Nephron progenitor cell (in vitro differentiated cells): ENCODE measurements at places on chromosomes 3 and 15.

DNA sequence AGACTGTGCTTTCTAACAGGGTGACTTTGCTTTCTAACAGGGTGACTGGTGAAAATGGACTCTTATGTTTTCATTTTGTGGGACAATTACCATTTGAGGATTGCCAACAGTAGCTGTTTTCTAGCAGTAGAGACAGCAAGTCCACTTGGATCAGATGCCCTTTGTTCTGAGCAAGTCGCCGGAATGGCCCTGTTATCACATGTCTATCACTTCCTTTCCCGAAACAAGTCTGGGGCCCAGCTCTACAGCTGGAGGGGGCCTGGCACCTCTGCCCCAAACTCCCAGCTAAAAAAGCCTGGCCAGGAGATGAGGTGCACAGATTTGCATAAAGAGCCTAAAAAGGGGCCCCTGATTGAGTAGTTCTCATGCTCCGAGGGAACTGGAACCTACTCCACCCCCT, 44.6 kb downstream of the THBS1 start:
- DNase-seq, result no peak

DNA sequence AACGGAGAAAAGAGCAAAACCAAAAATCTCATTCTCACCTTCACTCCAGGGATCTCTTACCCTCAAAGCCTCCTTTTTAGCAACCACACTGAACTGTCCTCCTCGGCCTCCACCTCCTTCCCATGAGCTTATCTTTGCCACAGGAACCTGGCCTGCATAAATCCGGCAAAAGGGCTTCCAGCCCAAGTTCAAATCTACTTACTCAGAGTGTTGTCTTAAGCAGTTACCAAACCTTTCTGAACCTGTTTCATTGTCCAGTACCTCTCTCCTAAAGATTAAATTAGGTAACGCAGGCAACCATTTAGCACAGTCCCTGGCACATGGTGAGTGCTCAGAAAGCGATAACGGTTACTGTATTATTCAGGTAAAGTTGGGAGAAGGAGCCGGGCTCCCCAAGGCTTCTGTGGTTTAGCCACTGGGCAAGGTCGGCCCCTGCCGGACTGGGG, 777 bp downstream of the CIB1 start:
- DNase-seq, result no peak

GRCh38 chr3:66499881-66500575, 794 bp downstream of the LRIG1 start:
- DNase-seq, result peak; percentile 71

GRCh38 chr15:39409876-39410530, 170.9 kb upstream of the THBS1 start:
- DNase-seq, result no peak

- no peak for DNase-seq
Observed at GRCh38 chr15:60421544-60421943, 23.8 kb upstream of the ANXA2 start.

DNA sequence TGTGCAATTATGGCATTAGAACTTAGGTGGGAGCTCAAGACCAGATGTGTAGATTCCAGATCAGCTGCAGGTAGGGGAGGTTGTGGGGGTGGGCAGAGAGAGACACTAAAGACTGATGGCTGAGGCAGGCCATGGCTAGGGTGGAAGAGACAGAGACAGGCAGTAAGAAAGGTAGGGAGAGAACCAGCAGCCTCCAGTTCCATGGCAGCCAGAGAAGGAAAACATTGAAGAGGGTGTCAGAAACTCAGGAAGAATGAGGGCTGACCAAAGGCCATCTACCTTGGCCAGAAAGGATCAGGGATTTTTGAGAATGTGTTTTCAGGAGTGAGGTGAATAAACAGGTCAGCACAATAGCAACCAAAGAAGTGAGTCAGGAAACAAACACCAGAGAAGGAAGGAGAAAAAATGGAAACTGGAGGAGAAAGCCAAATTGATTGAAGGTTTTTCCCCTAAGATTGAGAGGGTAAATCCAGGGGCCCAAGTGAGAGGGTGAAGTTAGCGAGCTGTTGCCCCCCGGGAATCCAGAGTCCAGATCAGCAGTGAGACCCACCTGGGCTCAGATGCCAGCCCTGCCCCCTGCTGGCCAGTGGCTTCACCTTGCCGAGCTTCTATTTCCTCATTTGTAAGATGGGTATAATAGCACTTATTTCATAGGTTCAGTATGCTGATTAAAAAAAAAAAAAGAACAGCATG, 41.0 kb downstream of the ABHD2 start:
- DNase-seq, result peak; percentile 70

DNA sequence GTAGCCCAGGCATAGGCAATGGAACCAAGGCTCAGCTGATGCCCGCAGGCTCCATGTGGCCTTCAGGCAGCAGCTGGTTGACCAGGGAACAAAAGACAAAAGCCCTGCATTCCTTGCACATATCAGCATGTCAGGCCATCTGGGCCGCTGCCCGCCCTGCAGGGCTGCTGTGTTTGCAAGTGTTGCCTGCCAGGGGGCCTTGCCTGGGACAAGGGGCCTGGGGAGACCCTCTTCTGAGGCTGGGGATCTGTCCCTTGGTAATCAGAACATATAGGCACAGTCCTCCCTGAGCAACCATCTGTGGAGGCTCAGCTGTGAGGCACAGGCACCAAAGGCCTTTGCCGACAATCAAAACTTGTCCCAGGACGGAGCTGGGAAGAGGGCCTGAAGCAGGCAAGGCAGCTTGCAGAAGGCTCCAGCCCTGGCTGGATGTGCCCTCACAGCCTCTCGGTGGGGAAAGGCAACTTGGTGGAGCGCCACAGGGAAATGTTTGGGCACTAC, 138.2 kb downstream of the TPRA1 start:
- DNase-seq, result no peak

- DNase-seq, result no peak
Observed at GRCh38 chr3:179174316-179174715, 26.2 kb downstream of the PIK3CA start.

DNA sequence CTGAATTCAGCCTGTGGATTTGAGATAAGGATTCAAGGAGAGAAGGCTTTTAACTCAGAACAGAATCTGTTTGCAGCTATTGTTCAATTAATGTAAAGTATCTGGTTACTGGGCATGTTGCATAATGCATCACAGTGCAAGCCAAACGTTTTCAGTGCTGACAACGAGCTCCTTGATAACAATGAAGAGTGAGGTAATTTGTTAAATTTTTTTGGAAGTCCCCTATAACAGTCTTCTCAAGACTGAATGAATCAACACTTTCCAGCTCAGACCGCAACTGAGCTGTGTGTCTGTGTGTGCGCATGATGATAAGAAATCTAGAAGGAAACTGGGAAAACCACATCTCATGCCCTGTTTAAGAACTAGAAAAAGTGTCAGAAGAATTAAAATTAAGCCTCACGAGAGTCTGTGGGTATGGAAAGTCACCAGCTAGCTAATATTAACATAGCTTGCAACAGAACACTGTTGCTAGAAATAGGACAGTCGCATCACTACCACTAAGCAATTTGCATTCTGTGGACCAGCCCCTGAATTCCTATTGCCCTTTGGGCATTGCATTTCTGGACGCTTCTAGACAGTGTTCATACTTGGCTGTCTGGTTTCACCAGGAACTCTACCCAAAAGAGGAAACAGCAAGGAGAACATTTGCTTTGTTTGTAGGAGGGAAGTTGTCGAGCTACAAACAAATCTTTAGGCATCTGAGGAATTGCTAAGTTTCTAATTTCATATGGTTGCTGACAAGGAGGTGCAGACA, 43.7 kb upstream of the ATP2C1 start:
- no peak for DNase-seq

- peak; percentile 30 for DNase-seq
Observed at GRCh38 chr15:29451201-29451781, 181.7 kb upstream of the NSMCE3 start.

- no peak for DNase-seq
Observed at GRCh38 chr3:175105066-175105465, 245.9 kb downstream of the NAALADL2 start.

DNA sequence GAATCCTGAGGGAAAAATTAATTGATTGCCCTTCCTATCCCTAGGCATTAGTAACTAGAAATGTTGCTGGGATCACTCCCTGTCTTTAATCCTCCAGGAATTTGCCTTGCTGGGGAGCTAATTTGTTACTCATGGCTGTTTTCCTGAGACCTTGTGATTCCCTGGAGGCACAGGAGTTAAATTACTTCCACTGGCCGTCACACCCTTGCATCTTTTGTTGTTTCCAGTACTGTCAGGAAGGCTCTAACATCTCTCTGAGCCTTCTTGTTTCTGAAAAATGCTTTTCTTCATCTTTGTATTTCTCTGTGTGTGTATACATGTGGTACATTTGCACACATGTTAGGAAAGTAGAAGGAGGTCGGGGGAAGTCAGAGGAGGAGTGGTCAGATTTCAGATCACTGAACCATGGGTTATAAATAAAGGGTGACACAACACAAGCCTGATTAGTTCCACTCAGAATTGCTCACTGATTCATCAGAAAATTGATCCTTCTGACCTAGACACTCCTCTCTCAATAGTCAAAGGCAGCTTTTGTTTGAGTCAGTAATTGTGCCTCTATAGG, 23.5 kb upstream of the LRRFIP2 start:
- peak; percentile 14 for DNase-seq

DNA sequence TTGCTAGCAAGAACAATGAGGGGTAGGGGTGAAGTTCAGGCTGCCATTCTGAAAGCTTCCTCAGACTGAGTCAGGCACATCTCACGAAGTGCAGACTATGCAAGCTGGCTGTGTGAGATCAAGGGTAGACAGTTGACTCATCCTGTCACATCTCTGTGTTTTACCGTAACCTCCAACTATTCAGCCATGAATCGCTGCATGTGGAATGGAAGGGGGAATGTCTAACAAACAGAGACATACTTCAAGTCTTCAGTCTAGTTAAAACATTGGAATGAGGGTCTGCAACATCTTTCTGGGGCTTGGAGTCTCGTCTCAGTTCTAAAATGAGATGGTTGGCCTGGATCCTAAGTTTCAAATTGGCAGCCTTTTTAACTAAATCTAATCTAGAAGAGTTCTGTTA, 25.9 kb downstream of the AGTR1 start:
- DNase-seq, result no peak

DNA sequence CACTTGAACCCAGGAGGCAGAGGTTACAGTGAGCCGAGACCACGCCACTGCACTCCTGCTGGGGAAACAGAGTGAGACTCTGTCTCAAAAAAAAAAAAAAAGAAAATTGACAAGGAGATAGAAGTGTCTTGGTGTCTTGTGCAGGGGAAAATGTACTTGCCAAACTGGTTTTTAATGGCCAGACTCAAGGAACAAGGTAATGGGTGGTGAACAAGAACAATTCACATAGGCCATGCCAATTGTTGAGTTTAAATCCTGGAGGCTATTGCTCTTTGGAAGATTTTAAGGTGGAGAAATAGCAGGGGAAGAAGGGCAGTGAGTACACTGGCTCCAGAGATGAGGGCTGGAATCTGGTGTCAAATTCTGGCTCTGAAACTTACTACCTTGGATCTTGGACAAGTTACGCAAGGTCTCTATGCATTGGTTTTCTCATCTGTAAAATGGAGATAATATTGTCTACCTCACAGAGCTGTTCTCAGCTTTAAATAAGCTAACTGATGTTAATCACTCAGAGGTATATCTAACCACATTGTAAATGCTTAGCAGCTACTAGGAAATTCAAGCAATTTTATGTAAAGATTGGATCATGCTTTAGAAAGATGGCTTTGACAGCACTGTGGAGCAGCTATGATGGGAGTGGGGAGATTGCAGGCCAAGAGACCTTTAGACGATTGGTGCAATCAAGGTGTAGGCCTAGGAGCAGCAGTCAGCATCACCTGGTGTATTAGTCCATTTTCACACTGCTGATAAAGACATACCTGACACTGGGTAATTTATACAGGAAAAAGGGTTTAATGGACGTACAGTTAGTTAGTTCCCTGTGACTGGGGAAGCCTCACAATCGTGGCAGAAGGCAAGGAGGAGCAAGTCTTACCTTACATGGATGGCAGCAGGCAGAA, 78.3 kb downstream of the B3GALNT1 start:
- DNase-seq, result no peak

GRCh38 chr3:69751074-69751476, 11.8 kb downstream of the MITF start:
- no peak for DNase-seq

DNA sequence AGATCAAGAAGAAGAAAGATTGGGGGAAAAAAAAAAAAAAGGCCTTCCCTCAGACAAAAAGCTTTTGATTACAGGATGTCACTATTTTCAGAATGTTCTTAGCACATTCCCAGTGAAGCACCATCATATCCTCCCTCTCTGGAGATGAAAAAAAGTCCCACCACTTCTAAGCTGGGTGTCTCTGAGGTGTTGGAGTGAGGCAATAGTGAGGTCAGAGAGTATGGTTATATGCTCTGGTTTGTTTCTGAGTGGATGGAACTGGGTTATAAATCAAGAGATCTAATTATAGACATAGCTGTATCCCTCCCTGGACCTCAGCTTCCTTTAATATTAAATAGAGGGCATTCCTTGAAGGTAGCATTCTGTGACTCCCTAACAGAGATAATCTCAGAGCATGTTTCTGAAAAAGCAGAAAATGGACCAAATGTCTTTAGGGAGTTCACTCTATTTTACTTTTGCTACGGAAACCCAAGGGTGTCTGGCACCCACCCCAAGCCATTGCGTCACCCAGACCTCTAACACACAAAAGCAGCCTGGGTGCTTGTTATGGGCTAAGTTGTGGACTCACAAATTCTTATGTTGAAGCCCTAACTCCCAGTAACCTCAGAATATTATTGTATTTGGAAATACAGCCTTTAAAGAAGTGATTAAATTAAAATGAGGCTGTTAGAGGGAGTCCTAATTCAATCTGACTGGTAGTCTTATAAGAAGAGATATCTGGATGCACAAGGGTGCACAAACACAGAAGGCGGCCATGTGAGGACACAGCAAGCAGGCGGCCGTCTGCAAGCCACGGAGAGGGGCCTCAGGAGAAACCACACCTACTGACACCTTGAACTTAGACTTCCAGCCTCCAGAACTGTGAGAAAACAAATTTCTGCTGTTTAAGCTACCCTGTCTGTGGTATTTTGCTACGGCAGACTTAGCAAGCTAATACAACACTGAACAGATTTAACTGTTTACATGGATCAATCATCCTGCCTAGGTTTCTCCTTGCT, 81.5 kb downstream of the MB21D2 start:
- no peak for DNase-seq

- DNase-seq, result no peak
Observed at GRCh38 chr3:55159016-55159415, 231.2 kb upstream of the LRTM1 start.

DNA sequence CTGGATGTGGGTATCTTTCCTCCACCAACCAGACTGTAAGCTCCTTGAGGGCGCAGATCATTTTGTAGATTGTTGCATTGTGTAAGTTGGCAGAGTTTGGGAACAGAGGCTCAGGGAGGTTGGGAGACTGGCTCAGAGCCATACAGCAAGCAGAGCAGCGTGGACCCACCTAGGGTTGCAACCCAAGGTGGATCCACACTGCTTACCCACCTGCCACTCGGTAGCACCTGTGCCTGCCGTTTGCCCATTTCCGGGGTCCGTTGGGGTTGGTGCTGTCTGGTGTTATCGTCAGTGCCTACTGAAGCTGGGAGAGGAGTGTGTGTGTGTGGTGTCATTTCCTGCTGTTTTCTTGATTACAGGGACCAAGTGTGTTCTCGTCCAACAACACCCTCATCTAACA, 19.0 kb downstream of the SMAD6 start:
- no peak for DNase-seq

GRCh38 chr15:86690566-86690965, 610.9 kb downstream of the AGBL1 start:
- DNase-seq, result no peak

GRCh38 chr15:31262143-31262530, 64.5 kb upstream of the KLF13 start:
- no peak for DNase-seq

GRCh38 chr3:107523539-107524325, 970 bp downstream of the BBX start:
- DNase-seq, result peak; percentile 20

- DNase-seq, result no peak
Observed at GRCh38 chr3:180828001-180828720, 84.3 kb upstream of the FXR1 start.

GRCh38 chr3:127610105-127610504, 11.9 kb downstream of the MCM2 start:
- no peak for DNase-seq
